ENCODE measurements at places on chromosomes 12 and 14. TPM values are rescaled to one million over a fixed set of nuclear protein-coding genes. Genes with fewer than 3 reads are reported as not detected.

- DNase-seq, result no peak
Measured at GRCh38 chr14:75822522-75823141, 159.2 kb downstream of the TGFB3 start.

GRCh38 chr12:121794534-121795033 lies 1.1 kb upstream of the RHOF start:
- no peak for DNase-seq

GRCh38 chr14:74609721-74610120 lies 2.3 kb downstream of the LTBP2 start:
- DNase-seq, result no peak

DNA sequence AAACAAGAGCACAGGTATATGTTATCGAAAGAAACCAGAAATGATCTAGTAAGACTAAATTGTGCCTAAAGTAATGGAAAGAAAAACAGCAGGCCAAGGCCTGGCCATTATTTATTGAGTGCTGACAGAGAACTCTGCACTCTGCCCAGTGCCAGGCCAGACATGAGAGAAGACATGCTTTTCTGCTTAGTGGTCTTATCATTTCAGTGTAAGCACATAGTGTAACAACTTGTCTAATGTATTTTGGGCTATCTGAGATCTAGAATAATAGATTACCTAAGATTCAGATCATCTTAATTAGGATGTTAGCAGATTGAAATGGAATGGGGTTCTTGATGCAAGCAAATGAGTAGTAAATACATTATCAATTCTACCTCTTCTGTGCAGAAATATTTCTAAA lies 278.3 kb downstream of the AKAP6 start:
- DNase-seq, result no peak

DNA sequence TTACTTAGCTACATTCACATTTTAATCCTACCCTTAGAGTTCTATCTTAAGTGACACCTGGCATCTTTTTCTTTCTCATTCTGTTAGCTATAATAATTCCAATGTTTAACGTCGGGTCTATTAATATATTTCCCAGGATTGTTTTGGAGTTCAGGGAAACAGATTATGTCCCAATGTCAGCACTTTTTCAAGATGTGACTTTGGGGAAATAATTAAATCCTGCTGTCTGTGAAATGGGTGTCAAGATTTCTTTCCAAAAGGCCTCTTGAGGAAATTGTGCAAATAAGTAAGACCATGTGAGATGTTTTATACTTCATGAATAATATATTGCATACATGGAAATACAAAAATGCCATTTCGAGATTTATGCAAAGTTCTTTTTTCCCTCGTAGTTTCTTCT lies 887.6 kb upstream of the SEL1L start:
- no peak for DNase-seq

DNA sequence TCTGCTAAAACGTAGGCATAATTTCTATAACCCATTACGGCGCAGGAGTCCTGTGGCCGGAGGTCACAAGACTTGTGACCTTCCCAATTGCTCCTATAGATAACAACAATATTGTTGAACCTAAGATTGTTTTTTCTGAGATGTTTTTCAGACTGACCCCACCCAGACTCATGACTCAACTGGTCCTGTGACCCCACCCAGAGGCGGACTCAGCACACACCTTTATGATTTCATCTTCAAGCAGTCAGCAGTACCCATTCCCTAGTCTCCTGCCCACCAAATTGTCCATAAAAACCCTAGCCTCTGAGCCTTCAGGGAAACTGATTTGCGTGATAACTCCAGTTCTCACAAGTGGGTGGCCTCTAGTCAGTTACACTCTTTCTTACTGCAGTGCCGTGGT lies 5.9 kb upstream of the PPP4R3A start:
- no peak for DNase-seq

DNA sequence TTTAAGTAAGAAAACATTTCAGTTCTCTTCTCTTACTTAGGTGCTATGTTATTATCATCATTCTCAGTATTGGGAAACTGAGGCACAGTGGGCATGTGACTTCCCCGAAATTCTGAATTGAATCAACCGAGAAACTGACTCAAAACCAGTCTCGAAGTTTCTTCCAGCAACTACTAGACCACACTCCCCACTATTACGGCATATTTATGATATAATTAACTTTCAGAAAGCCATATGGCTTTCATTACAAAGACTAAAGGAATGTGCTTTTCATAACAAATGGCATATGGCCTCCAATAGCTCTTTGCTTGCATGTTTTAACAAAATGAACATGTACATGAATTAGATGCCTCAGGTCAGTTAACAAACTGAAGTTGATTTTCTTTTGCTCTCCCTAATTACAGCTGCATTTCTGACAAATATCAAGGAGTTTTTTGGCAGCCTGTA lies 182.9 kb upstream of the SLC38A2 start:
- no peak for DNase-seq

DNA sequence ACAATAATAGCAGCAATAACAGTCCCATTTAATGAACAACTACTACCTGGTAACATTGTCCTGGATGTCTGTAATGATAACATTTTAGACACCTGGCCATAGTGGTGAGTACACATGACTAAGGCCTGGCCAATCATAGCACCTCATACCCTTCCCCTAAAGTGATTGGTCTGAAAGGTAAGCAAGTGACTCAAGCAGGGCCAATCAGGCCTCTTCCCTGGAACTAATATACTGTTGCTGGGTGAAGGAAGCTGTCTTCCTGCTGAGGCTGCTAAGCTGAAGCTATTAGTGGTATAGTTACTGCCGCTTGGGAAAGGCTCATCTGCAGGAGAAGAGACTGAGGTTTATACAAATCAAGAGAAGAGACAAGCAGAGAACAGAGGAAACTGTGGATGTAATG lies 18.7 kb upstream of the NOS1 start:
- DNase-seq, result no peak

- no peak for DNase-seq
Measured at GRCh38 chr14:63952933-63953437, 100.2 kb downstream of the SYNE2 start.

GRCh38 chr12:57006809-57007475 lies 596 bp upstream of the ZBTB39 start:
- DNase-seq, result no peak

DNA sequence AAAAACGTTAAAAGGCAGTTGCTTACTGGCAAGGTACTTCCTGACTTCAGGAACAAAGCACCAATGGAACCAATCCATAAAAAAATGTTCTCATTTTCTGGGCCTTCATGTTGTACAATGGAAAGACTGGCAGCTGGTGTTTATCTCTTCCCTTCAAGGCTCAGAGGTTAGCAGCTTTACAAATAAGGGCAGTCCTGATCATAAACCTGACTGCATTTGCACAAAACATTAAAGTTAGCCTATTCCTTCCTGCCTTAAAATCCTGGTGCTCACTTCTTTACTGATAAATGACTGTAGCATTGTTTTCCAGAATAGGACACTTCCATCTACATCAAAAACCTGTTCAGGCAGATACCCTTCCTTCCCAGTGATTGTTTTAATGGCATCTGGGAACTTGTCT lies 19.2 kb downstream of the IL26 start:
- DNase-seq, result no peak

The LBHD2 gene
- total RNA-seq, result not detected

The NRL gene
- 2.2 TPM for total RNA-seq

The SERPINA12 gene
- total RNA-seq, result not detected

The CLMN gene
- total RNA-seq, result 2.6 TPM

The STXBP6 gene
- total RNA-seq, result not detected

The FRMD6 gene
- total RNA-seq, result 2.5 TPM

The OTOGL gene
- total RNA-seq, result not detected

The FIGNL2 gene
- 0.78 TPM for total RNA-seq

The DCAF5 gene
- total RNA-seq, result 52.0 TPM

The EFS gene
- total RNA-seq, result not detected
